ENCODE measurements at places on chromosomes 2 and 18.

GRCh38 chr2:60469536-60470317 is 83.7 kb downstream of the BCL11A start:
- no peak for DNase-seq

DNA sequence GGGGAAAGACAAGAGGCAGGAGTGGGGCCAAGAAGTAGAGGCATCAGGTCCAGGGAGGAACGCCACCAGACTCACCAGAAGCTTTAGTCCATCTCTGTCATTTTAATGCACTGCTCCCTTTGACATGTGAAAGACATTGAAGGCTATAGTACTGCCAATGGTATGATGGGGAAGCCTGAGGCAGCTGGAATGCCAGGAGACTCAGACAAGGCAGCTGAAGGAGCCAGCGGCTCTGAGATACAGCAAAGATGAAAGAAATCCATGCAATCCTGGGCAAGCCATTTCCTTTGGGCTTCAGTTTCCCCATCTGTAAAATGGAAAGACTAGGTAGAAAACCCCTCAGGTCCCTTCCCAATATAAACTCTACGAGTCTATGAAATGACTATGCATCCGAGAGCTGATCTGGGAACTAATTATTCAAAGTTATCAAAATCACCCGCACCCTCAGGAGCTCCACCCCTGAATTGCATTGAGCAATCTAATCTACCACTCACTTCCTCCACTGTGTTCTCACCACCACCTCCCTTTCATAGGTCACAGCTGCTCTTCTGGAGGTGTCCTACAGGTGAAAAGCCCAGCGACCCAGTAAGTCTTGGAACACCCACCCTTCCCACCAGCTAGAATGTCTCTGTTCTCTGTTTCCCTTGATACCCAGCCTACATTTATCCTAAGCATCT is 3.1 kb downstream of the CXCR2 start:
- no peak for DNase-seq

GRCh38 chr18:54606835-54607212 is 15.8 kb downstream of the DYNAP start:
- no peak for DNase-seq

DNA sequence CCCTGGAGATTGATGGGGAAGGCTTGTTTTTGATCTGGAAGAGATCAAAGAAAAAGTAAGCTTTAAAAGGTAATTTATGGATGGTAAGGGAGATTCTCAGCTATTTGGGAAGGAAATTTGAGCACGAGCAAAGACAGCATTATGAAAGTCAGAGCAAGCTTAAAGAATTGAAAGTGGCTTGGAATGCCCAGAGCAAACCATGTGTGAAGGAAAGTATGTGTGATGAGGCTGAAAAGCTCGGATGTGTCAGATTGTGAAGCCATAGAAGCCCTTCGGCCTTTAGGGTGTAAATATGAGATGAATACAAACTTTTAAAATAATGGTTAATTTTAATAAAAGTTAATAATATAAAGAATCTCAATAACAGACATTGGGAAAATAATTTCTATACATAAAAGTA is 377.4 kb upstream of the DSEL start:
- DNase-seq = no peak

- no peak for DNase-seq
Measured at GRCh38 chr2:127362971-127363370, 24.8 kb downstream of the MAP3K2 start.

GRCh38 chr18:40159141-40160017 is 1795.7 kb upstream of the PIK3C3 start:
- DNase-seq = peak; percentile 34

All from SHP77 treated with DMSO at 0.1 percent for 48 hours (cell line).